ENCODE measurements at places on chromosomes 7 and 10. TPM values are rescaled to one million over a fixed set of nuclear protein-coding genes. Genes with fewer than 3 reads are reported as not detected.

Gene AKR1D1
- total RNA-seq: not detected

Gene SH2D4B
- not detected for total RNA-seq

Gene ZNF365
- not detected for total RNA-seq

Gene PAOX
- 5.6 TPM for total RNA-seq

Gene GHRHR
- total RNA-seq: not detected

GRCh38 chr10:97333601-97334369 is 744 bp downstream of the FRAT2 start:
- peak; percentile 75 for DNase-seq

DNA sequence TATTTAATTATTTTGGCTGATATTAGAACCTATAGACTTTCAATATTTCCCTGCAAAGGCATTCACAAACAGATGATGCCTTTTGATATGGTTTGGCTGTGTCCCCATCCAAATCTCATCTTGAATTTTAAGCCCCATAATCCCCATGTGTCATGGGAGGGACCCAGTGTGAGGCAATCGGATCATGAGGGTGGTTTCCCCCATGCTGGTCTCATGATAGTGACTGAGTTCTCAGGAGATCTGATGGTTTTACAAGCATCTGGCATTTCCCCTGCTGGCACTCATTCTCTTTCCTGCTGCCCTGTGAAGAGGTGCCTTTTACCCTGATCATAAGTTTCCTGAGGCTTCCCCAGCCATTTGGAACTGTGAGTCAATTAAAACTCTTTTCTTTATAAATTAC is 9.3 kb upstream of the PNLIPRP3 start:
- no peak for DNase-seq

GRCh38 chr10:73998929-73999691 is 1.2 kb downstream of the VCL start:
- peak; percentile 7 for DNase-seq

- DNase-seq: no peak
These were observed 53.5 kb downstream of the SND1 start for GRCh38 chr7:127705461-127705959.

DNA sequence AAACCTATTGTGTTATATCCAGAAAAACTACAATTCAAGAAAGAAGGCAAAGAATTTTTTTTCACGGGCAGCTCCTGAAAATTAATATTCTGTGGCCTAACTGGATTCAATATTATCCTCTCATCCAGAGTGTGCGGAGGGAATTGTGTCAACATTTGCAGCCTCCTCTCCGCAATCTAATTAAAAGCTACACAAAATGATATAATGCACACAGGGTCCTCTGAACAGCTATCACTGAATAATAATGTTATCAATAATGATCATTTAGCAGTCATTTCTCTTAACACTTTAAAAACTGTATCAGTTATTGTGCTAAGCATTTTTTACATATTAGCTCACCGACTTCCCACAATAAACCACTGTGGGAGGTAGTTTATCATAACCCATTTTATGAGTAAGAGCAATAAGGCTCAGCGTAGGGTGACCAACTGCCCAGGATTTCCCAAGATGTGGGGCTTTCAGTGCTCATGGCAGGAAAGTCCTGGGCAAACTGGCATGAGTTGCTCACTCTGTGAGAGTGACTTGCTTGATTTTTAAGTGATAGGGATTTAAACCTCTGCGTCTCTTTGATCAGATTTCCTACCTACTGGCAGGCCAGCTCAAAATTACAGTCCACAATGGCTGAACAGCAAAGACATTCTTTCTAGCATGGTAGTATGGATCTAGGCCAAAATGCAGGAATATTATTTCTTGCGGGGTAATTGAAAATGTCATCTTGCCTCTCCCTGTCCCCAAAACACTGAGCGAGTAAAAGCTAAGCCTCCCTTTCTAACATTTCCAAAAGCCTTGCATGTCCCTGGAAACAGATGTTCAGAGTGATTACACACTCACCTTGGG is 65.7 kb downstream of the AOAH start:
- DNase-seq: no peak

DNA sequence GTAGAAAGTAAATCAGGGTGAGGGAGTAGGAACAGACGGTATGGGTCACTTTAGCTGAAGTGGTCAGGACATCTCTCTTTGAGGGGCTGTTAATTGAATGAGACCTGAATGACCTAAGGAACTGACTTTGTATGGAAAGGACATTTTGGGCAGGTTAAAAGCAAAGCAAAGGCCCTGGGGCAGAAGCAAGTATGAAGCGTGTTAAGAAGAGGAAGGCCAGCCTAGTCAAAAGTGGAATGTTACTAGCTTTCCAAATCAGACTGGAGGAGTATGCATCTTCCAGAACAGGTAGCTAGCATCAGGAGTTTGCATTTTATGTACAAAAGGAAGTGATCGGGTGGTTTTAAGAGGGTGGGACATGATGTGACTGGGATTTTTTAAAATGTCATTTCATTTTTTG is 70.9 kb upstream of the PCGF5 start:
- no peak for DNase-seq

DNA sequence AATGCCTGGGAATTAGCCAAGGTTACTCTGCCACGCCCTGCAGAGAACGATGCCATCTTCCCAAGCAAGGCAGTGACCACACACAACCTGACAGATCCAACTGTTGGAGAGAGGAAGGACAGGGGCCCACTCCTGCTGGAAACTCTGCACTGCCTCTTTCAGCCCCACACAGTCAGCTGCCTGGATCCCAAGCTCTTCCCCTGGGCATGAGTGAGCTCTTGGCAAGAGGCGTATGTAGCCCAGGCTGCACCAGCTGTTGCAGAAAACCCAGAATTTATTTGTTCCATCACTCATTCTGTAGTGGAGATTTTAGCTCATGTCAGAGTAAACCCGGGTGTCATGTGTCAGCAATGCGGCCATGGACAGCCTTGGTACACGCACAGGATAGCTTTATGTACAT is 135.1 kb upstream of the TRIM24 start:
- DNase-seq: no peak

DNA sequence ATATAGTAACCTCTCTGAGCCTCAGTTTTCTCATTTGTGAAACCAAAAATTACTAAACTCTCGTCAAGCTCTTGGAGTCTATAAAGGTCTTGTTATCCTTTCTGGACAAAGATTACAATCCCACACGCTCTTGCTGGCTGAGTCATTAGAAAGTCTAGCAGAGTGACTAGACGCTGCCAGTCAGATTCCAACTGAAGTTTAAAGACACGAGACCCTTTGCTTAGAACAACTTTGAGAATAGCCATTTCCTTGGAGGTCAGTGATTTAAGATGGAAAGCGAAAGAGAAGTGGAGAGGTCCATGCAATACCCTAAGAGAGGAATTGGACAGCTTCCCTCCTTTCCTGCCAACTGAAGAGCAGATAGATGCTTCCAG is 119.5 kb downstream of the APBB1IP start:
- no peak for DNase-seq

DNA sequence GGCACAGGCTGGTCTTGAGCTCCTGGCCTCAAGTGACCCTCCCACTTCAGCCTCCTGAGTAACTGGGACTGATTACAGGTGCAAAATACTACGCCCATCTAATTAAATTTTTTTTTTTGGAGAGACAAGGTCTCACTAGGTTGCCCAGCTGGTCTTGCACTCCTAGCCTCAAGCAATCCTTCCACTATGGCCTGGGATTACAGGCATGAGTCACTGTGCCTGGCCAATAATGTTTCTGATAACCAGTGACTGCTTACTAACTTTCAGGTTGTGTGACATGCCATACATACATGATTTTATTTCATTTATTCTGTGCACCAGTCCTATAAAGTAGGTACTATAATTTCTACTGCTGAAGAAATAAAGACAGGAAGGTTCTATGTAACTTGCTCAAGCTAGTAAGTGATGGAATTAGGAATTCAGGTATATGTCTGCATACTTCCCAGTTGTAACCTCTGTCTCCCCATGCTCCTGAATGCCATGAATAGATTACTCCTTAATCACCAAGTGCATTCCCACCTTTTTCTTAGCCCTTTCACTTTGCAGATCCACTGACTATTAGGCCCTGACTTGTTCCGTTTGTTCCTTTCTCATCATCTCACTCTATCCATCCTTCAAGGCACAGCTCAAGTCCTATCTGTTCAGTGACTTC is 28.1 kb downstream of the MCU start:
- DNase-seq: no peak

DNA sequence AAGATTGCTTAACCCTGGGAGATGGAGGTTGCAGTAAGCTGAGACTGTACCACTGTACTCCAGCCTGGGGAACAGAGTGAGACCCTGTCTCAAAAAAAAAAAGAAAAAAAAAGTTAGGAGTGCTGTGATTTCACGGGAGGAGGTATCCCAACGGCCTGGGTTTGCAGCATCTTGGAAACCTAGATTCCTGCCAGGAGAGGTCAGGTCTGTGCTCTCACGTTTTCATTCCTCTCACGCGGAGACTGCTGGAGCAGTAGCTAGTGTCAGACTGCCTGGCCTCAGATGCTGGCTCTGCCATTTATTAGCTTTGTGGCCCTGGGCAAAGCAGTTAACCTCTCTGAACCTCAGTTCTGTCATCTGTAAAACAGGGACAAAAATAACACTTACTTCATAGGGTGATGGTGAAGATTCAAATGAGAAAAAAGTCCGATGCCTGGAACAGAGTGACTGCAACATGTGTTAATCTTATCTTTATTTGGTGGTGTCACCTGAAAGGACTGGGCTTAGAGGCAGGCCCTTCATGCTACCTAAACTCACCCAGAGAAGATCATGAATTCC is 94.9 kb downstream of the GAD2 start:
- DNase-seq: no peak

- no peak for DNase-seq
These were observed 902 bp upstream of the NFE2L3 start for GRCh38 chr7:26151096-26151495.

GRCh38 chr7:2897023-2897422 is 52.9 kb upstream of the GNA12 start:
- DNase-seq: no peak

DNA sequence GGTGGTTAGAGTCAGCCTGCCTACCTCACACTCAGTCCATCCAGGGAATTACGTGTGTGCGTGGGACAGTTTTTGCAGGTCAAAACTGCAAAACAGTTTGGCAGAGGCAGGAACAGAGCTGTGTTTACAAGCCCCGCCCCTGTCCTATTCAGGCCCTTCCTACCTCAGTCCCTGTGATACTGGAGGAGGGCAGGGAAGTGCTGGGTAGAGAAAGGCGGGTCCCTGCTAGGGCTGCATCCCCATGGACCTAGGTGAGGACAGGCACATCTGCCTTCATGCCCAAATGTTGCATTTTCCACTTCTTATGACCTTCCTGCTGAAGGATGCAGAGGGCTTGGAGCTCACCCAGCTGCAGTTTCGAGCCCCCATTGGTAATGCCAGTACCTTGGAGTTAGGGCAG is 25.1 kb downstream of the SBDS start:
- no peak for DNase-seq

DNA sequence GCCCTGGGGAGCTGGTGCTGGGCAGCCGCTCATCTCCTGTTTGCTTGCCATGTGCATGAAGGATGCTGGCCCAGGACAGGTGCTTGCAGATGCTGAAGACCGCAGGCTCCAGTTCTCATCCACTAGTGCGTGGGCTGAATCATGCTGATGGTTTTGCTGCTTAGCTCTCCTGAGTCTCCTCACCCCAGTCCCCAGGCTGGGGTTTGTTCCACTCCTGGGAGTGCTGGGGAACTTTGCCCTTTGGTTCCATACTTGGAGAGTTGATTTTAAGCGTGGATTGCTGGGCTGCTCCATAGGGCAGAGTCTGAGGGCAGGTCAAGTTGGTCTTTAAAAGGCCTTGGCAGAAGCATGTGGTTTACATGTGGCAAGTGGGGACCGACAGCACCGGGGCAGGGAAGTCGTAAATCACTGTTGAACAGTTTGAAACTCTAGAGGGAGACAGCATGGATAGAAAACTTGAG is 9.1 kb downstream of the DYNC2I1 start:
- no peak for DNase-seq

DNA sequence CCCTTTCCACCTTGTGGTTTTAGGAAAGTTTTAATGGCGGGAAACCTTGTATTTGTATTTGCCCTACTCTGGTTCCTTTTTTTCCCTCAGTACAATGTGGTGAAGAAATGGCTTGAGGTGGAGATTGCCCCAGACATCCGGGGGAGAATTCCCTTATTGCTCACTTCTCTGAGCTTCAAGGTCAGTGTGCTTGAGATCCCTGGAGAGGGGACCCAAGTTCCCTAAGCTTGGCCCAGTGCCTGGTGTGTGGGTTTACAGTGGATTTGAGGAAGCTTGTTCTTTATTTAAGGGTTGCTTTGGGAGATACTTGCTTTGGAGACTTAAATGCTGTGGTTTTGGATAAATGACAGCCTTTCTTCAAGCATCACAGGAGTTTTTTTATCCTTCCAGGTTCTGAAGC is 18.3 kb downstream of the CALHM2 start:
- no peak for DNase-seq

DNA sequence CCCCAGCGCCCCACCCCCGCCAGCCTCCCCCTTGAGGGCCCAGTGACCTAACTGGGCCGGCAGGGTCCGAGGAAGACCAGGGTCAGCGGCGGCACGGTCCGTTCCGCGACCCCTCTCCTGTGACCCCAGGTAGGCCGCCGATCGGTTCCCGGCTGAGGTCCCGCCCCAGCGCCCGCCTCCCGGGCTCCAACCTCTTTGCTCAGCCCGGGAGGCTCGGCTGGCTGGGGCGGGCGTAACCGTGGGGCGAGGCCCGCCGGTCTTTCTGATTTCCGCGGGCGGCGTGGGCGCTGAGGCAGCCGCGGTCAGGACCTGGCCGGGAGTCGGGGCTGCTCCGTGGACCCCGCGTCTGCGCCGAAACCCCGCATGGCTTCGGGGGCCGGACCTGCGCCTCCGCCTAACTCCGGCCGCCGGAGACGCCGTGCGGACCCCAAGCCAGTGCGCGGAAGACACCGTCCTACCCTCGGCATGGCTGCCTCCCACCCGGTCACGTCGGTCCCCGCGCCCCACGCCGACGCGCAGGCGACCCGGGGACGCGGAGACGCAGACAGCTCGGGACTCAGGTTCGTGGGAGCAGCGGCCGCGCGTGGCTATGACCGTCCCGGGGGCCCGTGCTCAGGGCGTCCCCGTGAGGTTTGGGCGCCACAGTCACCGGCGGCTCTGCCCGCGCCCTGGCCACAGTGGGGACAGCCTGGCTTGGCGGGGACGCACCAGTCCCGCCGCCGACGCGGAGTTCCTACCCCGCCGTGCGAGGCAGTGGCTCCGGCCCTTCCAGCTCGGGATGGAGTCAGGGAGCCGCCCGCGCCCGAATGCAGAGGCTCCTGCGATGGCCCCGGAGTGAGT is 1.0 kb upstream of the VENTX start:
- no peak for DNase-seq

Measured in activated naive CD4-positive, alpha-beta T cell treated with anti-CD3 and anti-CD28 coated beads, Interleukin-2, amount 50 U/mL, for 72 hours (primary cell).